ENCODE measurements at places on chromosomes 11 and 22. TPM values are rescaled to one million over a fixed set of nuclear protein-coding genes. Genes with fewer than 3 reads are reported as not detected.

DBX1 gene
- not detected for total RNA-seq

SLC22A6 gene
- total RNA-seq, result not detected

GRAP2 gene
- total RNA-seq, result not detected

SCUBE2 gene
- total RNA-seq, result 4.8 TPM

LYVE1 gene
- 8.3 TPM for total RNA-seq

NOX4 gene
- 0.13 TPM for total RNA-seq

TREH gene
- not detected for total RNA-seq

CHRNA10 gene
- 1.3 TPM for total RNA-seq

WNT7B gene
- not detected for total RNA-seq

ARHGAP8 gene
- total RNA-seq, result 2.0 TPM

PLAAT3 gene
- 14.9 TPM for total RNA-seq

WNT11 gene
- total RNA-seq, result 1.5 TPM

SFI1 gene
- total RNA-seq, result 13.7 TPM

FOLR2 gene
- total RNA-seq, result not detected

ABTB2 gene
- 3.0 TPM for total RNA-seq

MS4A6E gene
- total RNA-seq, result not detected

OR52I1 gene
- total RNA-seq, result not detected

YPEL4 gene
- total RNA-seq, result 0.65 TPM

PRR33 gene
- total RNA-seq, result not detected

CTSF gene
- total RNA-seq, result 26.3 TPM

RAB3IL1 gene
- total RNA-seq, result 8.5 TPM

P2RX6 gene
- total RNA-seq, result 3.1 TPM

RAB38 gene
- 0.32 TPM for total RNA-seq

CAPN1 gene
- total RNA-seq, result 111 TPM

PIH1D2 gene
- total RNA-seq, result 5.5 TPM

MUC6 gene
- total RNA-seq, result not detected

XKR3 gene
- not detected for total RNA-seq

USP35 gene
- 11.6 TPM for total RNA-seq

GRM5 gene
- not detected for total RNA-seq

OVOL1 gene
- not detected for total RNA-seq

CRYBB2 gene
- total RNA-seq, result not detected

SLC22A9 gene
- total RNA-seq, result not detected

CNIH2 gene
- not detected for total RNA-seq

TCIRG1 gene
- 52.4 TPM for total RNA-seq

KRTAP5-4 gene
- not detected for total RNA-seq

FADS2 gene
- 70.4 TPM for total RNA-seq

PTPRCAP gene
- total RNA-seq, result 0.11 TPM

LDLRAD3 gene
- 14.8 TPM for total RNA-seq

POTEH gene
- total RNA-seq, result not detected

CRKL gene
- total RNA-seq, result 38.3 TPM

MAJIN gene
- total RNA-seq, result not detected

LGALS12 gene
- 0.11 TPM for total RNA-seq

PHLDA2 gene
- 3.9 TPM for total RNA-seq

AIFM3 gene
- total RNA-seq, result 0.52 TPM

SBF1 gene
- 52.2 TPM for total RNA-seq

SMTNL1 gene
- total RNA-seq, result not detected

KMT5B gene
- total RNA-seq, result 27.4 TPM

CASP4 gene
- total RNA-seq, result 171 TPM

Data from articular chondrocyte of knee joint (primary cell).